Tracheal epithelial cell (primary cell): ENCODE measurements at places on chromosomes 5 and 9. TPM values are rescaled to one million over a fixed set of nuclear protein-coding genes. Genes with fewer than 3 reads are reported as not detected.

Gene TRPM3
- 1.2 TPM in 1 of 2 replicates, not detected in the other for total RNA-seq

Gene LCN1
- not detected in 2 replicates for total RNA-seq

Gene LRRC19
- not detected in 2 replicates for total RNA-seq

Gene FAM78A
- total RNA-seq: 0.72 TPM in 1 of 2 replicates, not detected in the other

Gene WNK2
- 0.24 TPM in 1 of 2 replicates, not detected in the other for total RNA-seq

Gene OCLN
- 38.6 and 104 TPM in 2 replicates for total RNA-seq

Gene BRD9
- 25.6 and 46.5 TPM in 2 replicates for total RNA-seq

Gene PCDHAC1
- 0.48 and 0.85 TPM in 2 replicates for total RNA-seq

Gene GRIN3A
- not detected in 2 replicates for total RNA-seq

Gene KCNV2
- total RNA-seq: not detected in 2 replicates

Gene IL13
- not detected in 2 replicates for total RNA-seq

Gene SPATA31A3
- not detected in 2 replicates for total RNA-seq
